ENCODE measurements at places on chromosomes 7 and 10.
A peak's percentile ranks its signal among the peaks of the same experiment; 100 is the strongest.

DNA sequence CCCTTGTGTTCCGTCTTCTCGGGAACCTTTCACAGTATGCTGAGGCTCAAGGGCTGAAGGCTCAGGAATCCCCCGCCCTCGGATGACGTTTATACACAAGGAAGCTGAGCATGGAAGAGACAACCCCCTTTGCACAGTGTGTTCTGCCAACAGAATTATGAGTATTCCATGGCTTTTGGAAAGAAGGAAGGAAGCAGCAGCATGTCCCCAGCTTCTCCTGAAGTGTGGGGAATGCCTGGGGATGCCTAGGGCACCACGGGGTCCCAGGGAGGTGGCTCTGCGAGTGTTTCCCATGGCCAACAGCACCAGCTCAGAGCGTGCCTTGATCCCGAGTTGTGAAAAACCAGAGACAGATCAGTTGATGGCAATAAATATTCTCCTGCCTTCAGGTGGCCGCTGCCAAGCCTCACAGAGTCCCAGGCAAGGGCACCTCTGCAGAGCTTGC, 88.8 kb upstream of the DDC start:
- no peak for DNase-seq

GRCh38 chr7:14585232-14585631, 317.3 kb downstream of the DGKB start:
- DNase-seq = no peak

DNA sequence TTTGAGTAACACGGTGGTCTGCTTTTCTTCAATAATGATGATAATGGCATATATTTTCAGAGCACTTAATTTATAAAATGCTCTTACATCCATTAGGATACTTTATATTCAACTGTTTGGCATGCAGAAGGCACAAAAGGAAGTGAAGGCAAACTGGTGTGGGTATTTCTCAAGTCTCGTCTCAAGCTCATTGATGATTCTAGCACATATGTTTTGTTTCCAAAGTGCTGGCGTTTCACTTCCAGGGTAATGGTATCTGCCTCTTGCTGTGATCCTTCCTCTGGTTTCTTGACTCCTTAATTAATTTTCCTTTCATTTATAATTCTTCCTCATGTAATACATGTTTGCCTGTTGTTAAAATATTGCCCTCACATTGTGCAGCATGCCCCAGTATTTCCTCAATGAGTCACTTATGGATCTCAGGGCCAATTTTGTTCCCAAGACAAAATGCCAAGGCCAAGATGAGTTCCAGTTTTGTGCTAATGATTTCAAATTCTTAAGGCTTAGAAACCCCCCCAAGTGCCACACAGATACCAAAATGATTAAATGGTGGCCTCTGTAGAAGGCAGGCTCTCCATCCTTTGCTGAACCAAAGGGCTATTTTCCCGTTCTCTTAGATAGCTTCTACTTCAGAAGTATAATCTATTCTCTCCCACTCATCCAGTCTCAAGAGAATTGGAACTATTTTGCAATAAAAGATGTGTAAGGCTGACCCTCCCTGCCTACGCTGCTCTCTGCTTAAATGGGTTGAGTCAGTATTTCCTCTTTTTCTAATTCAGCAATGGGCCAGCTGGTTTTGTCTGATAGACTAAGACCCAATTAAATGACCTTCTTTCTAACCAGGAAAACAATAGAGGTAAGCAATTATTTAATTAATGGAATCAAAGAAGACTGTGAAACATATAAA, 171.2 kb downstream of the ZNF365 start:
- DNase-seq = no peak

GRCh38 chr10:63464402-63465292, 1.1 kb downstream of the JMJD1C start:
- DNase-seq = no peak

- DNase-seq = no peak
These were observed 144.7 kb upstream of the LYZL1 start for GRCh38 chr10:29144126-29144525.

- no peak for DNase-seq
These were observed 73.6 kb downstream of the AHCYL2 start for GRCh38 chr7:129298268-129298893.

DNA sequence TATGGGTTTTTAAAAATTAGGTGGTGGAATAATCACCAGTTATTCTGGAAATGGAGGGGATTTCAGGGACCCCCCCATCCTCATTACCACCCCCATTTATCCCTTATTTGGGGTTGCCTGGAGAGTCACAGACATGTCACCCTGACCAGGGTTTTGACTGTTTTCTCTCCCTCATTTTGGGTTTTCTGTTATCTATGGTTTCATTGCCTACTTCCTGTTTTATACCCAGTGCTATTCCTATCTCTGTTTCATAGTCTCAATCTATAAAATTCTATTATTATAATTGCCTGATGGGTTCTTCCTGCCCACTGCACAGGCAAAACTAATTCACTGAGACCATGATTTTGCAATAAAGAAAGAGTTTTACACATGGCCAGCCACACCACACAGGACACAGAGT, 15.9 kb upstream of the FAM221A start:
- DNase-seq = no peak

DNA sequence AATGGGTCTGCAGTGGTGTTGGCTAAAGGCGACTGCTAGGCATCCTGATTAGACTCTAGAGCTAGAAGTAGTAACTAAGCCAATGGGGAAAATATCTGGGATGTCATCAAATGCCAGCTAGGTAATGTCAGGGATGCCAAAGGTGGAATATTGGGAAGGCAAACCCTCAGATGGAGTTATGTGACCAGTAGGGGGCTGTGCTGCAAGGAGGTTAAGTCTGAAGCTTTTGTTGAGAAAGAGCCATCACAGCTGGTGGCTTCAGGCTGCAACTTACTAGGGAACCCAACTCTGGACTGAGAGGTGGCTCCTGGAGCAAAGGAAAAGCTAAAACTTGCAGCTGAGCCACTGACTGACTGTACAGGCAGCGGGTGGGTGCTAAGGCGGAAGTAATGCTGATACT, 576.9 kb upstream of the GHITM start:
- DNase-seq = no peak

DNA sequence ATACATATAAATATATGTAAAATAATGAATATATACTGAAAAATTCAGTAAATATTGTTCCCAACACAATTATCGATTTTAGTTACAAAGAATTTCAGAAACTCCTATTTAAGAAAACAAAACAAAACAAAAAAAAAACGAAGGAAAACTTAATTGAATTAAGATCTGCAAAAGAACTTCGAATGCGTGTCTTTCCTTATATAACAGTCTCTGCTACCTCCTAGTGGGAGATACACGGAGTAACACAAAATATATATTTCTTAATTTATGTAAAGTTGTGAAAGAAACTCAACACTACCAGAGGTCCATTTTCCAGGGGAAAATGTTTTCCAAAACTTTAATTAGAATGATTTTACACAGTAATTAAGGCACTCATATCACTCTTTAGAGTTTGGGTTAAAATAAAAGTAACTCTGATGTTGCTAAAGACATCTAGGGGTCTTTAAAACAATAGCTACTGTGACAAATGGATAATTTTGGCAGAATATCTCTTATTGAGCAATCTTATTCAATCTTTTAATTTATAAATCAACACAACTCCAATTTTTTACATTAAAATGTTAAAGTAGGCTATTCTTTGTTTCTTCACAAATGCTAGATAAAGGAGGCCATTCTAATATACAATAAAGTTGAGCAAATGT, 41.6 kb downstream of the NEBL start:
- peak; percentile 24 for DNase-seq

DNA sequence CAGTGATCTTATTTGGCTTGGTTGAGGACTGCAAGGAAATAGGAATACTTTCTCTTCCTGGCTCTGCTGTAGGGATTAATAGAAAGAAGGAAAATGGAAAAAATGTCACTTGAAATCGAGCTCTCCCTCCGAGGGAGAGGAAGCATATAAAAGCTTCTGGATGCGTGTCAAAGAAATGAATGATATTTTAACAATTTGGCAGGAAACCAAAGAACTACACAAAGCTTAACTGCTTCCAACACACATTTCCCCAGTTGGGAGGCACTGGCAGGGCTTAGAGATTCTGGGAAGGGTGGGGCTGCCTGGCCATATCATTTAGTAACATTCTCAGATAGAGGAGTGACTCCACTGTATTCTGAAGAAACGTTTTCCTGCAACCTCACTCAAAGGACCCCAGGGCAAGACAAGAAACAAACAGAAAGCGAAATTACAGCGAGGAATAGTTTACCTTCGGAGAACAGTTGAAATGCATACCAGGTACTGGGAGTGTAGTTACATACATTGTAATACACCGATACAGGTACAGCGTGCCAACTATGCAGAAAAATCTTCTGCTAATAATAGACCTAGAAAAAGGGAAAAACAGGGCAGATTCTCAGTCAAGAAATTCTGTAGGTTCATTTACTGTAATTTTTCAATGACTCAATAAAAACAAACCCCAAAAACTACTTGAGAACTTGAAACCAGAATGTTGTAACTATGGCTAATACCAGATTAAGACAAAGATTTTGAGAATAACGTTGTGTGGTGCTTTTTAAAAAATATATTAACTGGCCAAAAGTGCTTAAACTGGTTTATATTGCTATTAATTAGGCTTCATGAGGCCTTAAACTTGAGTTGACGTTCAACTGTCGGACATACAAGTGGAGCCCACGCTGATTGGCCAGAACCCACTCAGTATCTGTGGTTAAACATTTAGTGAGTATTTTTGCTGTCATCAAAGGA, 75.7 kb upstream of the ASAH2 start:
- peak; percentile 0 for DNase-seq

GRCh38 chr7:140489026-140489359, 9.7 kb upstream of the MKRN1 start:
- DNase-seq = no peak

DNA sequence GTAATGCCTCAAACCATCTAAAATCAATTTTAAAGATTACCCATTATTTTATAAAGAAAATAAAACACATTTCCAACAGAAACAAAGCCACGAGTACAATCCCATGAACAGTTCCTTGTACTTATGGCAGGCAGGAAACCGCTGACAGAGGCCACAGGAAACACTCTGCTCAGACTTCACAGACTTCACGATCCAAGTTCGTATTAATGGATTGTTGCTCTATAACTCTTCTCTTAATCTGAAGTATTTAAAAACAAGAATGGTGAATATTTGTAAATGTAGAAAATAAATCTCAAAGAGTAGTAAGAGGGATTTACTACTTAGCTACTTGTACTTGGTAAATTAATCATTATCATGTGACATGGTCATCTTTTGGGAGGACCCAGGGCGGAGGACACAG, 78.3 kb downstream of the SNX10 start:
- no peak for DNase-seq

- no peak for DNase-seq
These were observed 712.1 kb upstream of the IGFBP3 start for GRCh38 chr7:46633200-46633599.

- no peak for DNase-seq
These were observed 327.6 kb downstream of the TNS3 start for GRCh38 chr7:47254081-47254977.

GRCh38 chr10:69612760-69613159, 17.3 kb upstream of the FAM241B start:
- DNase-seq = no peak

DNA sequence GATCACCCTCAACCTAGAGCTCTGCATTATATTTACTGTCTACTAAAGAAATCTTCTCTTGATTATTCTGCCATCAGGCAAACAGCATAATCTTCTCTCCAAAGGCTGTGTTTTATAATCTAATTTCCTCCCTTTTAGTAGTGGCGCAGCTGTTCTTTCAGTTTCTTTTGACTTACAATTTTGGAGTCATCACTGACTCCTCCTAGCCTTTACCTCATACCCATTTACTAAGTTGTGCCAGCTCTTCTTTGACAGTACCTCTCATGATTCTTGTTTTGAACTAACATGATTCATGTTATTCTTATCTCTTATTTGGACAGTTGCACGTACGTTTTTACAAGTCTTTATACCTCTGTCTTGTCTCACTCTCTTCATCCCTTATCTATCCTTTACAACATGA, 113.0 kb downstream of the FOXP2 start:
- no peak for DNase-seq

- no peak for DNase-seq
These were observed 40.3 kb downstream of the NRCAM start for GRCh38 chr7:108415821-108416536.
